ENCODE measurements at places on chromosomes 3 and 15.

- no peak for DNase-seq
These were observed 5.4 kb upstream of the ACSBG1 start for GRCh38 chr15:78239811-78240210.

- no peak for DNase-seq
These were observed 86.6 kb downstream of the MSL2 start for GRCh38 chr3:136109499-136109898.

DNA sequence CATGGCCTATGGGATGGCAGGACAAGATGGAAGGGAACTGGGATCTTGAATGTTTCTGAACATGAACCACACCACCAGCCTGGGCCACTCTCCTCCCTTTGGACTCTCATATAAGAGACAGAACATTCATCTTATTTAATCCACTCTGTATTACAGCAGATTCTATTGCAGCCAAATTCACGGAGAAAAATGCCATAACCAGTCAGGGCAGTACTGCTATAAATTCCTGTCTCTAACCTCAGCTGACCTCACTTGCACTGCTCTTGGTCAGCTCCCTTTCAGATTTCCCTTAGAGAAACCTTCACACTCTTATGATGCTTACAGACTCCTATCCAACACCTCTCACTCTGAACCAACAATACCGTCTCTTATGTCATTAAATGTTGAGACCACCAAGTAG is 101.4 kb downstream of the RYK start:
- no peak for DNase-seq

- DNase-seq = no peak
These were observed 345.3 kb upstream of the POU1F1 start for GRCh38 chr3:87621667-87622066.

DNA sequence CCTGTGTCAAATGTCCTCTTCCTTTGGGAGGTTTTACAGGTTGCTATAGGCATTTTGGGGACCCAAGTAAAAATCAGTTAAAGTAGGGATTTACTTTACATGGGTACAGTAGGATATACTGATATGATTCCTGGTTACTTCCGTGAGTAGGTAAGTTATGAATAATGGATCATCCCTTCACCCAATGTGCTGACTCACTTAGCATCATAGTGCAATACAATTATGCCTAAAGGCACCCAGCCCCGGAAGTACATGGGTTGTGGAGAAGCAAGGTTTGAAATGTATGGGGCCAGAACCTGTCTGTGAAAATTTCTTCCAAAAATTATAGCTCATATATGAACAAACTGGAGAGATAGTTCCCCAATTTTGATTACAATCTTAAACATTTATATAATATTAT is 64.0 kb downstream of the GLB1 start:
- no peak for DNase-seq

DNA sequence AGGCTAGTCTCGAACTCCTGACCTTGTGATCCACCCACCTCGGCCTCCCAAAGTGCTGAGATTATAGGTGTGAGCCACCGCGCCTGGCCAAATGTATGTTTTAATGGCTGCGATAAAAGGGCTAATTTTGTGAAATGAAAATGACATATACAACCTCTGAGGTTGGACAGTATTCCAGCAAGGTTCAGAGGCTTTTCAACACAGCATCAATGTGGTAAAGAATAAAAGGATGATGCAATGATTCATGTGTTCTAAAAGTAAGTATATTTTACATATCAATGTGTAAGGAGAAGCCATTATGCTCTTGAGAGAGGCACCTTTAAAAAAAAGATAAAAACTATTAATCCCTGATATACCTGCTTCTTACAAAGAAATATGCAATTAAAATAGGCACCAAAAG is 6.7 kb downstream of the SLTM start:
- DNase-seq = no peak

GRCh38 chr3:176961916-176962315 is 235.4 kb downstream of the TBL1XR1 start:
- DNase-seq = no peak

DNA sequence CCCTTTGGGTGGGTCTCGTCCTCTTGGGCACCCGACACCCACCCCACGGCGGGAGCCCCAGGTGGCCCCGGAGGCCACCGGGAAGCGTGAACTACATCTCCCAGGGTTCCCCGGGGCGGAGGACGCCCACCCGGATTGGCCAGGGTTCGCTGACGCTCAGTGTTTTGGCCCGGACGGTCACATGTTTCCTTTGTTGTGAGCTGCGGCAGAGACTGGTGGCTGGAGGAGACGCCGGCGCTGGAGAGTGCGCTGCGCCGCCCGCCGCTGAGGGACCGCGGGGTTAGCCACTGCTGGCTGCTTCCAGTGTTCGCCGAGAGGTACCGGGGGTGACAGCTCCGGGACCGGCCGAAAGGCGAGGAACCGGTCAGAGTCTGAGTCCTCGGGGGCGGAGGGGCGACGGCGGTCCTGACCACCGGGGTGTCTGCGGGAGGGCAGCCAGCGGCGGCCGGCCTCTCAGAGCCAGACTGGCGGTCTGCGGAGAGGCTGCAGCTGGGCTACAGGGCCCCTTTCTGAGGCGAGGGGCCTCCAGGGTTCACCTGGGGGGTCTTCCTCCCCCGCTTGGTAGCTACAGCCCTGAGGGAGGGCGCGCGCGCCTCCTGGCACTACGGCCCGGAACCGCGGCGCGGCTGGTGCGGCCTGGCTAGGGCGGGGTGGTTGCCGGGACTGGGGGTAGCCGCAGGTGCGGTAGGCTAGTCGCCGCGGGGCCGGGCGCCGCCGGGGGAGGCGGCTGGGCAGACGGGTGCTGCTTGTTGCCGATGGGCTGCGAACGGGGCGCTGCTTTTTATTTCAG is at the start of gene KLHL24:
Gene KLHL24, plus strand, starts transcription at position 193 of the 790 bp plus-strand sequence. CDS start 14,734 bp downstream, outside the sequence.
- DNase-seq = peak; percentile 87

GRCh38 chr3:38227989-38228388 is 37.6 kb upstream of the SLC22A13 start:
- no peak for DNase-seq

- DNase-seq = no peak
These were observed 8.0 kb upstream of the ANKRD28 start for GRCh38 chr3:15805756-15806266.

GRCh38 chr3:58419780-58420507 is 13.7 kb downstream of the PDHB start:
- DNase-seq = no peak

DNA sequence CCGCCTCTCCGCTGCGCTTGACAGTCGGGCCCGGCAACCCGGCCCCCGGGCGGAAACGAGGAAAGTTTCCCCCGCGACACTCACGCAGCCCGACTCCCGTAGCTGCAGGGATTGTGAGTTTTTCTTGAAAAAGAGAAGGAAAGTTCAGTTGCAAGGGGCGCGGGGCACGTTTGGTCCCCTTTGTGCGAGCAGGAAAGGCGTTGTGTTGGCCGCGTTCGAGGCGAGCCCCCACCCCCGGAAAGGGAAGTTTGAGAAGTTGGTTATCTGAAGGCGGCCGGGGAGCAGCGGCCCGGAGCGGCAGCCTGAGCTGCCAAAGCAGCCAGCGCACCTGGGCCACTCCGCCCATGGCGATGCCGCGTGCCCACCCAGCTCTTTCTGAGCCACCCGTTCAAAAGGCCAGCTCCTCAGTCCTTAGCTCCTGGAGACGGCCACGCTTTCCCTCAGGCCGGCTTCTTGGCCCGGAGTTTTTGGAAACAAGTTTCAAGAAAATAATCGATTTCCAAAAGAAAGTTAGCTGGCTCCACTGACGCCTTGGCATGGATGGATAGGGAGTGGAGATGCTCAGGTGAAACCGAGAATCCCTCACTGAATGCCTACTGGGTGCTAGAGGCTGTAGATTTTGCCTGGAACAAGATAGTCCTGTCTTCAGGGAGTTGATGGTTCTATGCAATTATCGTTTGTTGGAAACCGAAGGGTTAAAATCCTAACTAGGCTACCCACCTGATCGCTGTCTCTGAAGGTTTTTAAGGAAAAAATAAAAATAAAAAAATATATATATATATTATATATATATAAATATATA is 832 bp downstream of the TGFBR2 start:
- DNase-seq = peak; percentile 34

DNA sequence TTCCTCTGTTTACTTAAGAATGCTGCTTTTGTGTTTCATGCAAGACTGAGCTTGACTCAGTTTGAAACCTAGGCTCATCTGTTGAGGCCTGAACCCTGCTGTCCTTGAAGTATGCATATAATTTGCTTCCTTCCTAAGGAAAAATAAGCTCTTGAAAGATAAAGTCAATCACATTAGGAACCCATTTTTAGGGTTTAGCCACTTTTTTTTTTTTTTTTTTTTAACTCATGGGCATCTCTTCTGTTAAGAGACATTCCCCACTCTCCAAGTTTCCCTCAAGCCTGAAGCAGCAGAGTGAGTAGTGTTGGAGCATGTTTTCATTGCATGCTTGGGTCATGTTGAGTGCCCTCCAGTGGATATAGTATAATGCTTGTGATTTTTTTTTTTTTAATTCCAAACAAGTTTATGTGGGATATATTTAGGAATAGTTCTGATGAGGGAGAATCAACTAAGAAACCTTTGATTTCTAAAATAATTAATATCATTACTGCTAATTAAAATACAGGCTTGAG is 3.6 kb downstream of the CTNNB1 start:
- no peak for DNase-seq

DNA sequence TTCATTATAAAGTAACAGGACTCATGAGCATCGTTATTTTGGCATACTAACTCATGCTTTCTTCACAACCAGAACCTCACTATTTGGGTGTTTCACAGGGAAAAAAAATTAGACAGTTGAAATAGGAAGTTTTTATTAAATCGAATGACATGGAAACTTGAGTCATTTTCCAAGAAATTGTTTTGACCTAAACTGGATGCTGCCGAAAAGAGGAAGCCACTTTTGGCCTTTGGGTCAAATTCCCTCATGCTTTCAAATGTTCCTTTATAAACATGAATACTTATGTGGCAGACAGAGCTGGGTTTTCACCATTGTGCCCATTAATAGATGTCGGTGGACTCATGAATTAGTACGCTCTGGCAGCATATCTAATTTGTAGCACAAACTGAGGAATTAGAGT is 224.9 kb downstream of the MCTP2 start:
- no peak for DNase-seq

All from progenitor cell of endocrine pancreas (in vitro differentiated cells).